ENCODE measurements at places on chromosomes 6 and 20.

DNA sequence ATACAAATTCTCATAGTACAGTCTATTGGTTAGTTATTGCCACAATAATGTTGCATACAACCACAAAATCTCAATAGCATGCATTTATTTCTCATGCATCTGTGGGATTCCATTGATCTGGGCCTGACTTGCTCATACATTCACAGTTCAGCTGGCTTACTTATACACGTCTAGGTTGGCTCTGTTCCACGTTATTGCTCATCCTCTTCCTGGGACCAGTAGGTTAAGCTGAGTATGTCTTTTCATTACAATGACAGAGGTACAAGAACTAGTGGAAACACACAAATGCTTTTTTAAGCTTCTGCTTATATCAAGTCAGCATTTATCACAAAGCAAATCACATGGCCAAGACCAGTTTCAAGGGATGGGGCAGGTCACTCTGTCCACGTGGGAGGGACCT is 485.3 kb upstream of the BTBD3 start:
- no peak for DNase-seq

- DNase-seq: no peak
These were observed 127.2 kb downstream of the PLCB4 start for GRCh38 chr20:9196110-9196509.

DNA sequence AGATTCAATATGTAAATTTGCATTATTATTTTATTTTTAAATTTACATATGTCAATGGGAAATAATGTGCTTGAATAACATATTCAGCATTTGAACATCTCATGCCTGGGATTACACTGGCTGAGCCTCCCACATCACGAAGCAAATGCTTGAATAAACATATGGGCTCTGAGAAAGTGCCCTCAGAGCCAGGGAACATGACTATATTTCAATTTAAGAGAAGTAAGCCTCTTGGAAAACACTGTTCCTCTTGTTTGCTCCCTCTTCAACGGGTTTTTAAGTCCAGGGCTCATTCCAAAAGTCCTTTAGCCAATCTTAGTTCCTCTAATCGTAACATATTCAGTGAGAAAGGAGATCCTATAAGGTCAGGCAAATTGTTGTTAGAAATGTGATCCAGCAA is 122.0 kb downstream of the GMPR start:
- DNase-seq: peak; percentile 31

- DNase-seq: no peak
These were observed 281.2 kb upstream of the SUPT3H start for GRCh38 chr6:45658958-45659357.

Measured in inflammatory macrophage treated with lipopolysaccharide for 1 hour (primary cell).